ENCODE measurements at places on chromosomes 6 and 20.
A peak's percentile ranks its signal among the peaks of the same experiment; 100 is the strongest.

GRCh38 chr20:57128044-57128757 is 138.2 kb downstream of the BMP7 start:
- H3K36me3 ChIP-seq: no peaks in the 10 kb centered on the region
- H3K4me3 ChIP-seq: no peak overlapping the region
- no peak overlapping the region for H3K27ac ChIP-seq
- no peak for DNase-seq
- no peaks in the 10 kb centered on the region for H3K4me1 ChIP-seq
- no peaks in the 10 kb centered on the region for H3K27me3 ChIP-seq

DNA sequence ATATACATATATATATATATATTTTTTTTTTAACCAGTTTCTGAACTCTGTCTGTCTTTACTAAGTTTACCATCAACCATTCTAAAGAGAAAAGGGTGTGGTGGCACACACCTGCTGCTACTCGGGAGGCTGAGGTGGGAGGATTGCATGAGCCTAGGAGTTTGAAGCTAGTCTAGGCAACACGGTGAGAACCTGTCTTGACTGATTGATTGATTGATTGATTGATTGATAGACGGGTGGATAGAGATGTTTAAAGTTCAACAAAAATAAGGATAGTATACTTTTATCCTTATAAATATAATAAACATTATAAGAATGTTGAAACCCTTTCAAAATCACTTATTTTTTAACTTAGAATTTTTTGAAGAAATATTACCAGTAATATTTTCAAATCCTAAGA is 30.2 kb downstream of the CEP57L1 start:
- H3K27me3 ChIP-seq: no peaks in the 10 kb centered on the region
- H3K27ac ChIP-seq: no peak overlapping the region
- no peak overlapping the region for H3K4me3 ChIP-seq
- 0 out of 2 replicates have a peak, but pooled peaks cover 4% of the 10 kb centered on the region for H3K4me1 ChIP-seq

DNA sequence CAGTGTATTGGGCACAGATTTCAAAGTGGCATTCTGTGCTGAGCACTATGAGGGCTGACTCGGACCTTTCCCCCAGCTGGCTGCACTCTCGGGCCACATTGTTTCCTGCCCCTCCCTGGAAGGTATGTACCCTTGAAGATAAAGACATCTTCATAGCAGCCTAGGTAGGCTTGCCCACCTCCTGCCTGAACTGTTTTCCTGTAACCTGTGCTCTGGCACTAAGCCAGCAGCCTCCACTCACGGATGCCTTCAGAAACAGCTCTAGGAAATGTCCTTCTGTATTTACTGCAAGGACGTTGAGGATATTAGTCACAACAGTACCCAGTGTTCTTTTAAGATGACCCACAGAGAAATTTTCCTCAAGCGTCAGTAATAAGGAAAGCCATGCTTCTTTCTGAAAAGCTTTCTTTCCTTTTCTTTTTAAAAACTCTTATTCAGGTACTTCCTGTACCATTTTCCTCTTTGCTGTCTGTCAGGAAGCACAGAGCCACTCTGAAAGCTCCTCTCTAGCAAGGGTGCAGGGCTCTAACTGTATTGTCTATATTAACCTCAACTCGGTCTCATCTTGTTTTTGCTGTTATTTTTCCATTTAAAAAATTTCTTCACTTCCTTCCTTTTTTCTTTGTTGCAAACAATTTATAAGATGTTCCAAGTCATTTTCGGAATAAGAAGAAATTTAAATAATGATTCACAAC is 43.5 kb downstream of the TTI1 start:
- no peaks in the 10 kb centered on the region for H3K27me3 ChIP-seq
- H3K27ac ChIP-seq: peak overlapping the region; percentile 87
- DNase-seq: no peak
- no peaks in the 10 kb centered on the region for H3K36me3 ChIP-seq
- peaks cover 36% of the 10 kb centered on the region for H3K4me1 ChIP-seq

GRCh38 chr20:20568604-20569205 is 143.7 kb downstream of the RALGAPA2 start:
- H3K36me3 ChIP-seq: no peaks in the 10 kb centered on the region
- no peaks in the 10 kb centered on the region for H3K27me3 ChIP-seq
- DNase-seq: peak; percentile 52
- H3K4me1 ChIP-seq: no peaks in the 10 kb centered on the region
- H3K27ac ChIP-seq: no peak overlapping the region

DNA sequence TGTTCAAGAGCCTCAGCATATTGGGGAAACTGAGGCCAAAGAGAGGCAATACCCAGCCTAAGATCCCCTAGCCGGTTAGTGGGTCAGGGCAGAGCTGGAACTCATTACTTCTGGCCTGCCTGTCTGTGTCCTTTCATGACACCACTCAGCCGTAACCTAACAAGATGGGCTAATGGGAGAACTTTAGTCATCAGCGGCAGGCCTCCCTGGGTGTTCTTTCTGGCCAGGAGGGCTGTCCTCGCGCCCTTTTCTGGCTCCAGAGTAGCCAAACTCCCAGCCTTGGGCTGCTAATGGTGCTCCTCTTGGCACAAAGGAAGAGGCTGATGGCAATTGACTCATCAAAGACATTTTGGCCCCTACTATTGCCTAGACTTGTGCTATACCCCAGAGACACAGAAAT is 76.6 kb downstream of the NCR2 start:
- H3K36me3 ChIP-seq: no peaks in the 10 kb centered on the region
- H3K4me1 ChIP-seq: no peaks in the 10 kb centered on the region
- H3K27ac ChIP-seq: no peak overlapping the region
- H3K4me3 ChIP-seq: no peak overlapping the region

GRCh38 chr20:48657426-48658197 is 170.2 kb downstream of the PREX1 start:
- no peak overlapping the region for H3K27ac ChIP-seq
- H3K4me3 ChIP-seq: no peak overlapping the region
- H3K27me3 ChIP-seq: no peaks in the 10 kb centered on the region

GRCh38 chr6:6503191-6503590 is 85.3 kb upstream of the LY86 start:
- no peak overlapping the region for H3K4me3 ChIP-seq
- DNase-seq: no peak
- no peaks in the 10 kb centered on the region for H3K4me1 ChIP-seq
- no peaks in the 10 kb centered on the region for H3K27me3 ChIP-seq
